ENCODE measurements at places on chromosomes 7 and 10.

- DNase-seq = no peak
Observed at GRCh38 chr10:6984971-6985370, 404.9 kb upstream of the PRKCQ start.

DNA sequence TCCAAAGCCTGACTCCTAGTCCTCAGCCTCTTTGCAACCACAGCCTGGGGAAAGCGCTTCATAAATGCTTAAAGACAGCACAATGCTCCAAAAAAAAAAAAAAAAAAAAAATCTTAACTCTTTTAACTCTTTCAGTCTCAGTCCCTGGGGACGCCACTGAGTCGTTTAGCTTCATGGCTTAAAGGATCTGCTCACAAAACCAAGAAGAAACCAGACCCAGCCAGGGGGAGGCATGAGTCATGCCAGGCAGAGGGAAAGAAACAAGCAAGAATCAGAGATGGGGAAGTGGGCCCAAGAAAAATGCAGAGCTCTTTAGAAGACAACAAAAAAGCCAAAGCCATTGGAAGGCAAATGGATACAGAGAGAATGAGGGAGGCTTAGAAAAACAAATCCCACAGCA lies 32.5 kb upstream of the DOCK1 start:
- DNase-seq = no peak

DNA sequence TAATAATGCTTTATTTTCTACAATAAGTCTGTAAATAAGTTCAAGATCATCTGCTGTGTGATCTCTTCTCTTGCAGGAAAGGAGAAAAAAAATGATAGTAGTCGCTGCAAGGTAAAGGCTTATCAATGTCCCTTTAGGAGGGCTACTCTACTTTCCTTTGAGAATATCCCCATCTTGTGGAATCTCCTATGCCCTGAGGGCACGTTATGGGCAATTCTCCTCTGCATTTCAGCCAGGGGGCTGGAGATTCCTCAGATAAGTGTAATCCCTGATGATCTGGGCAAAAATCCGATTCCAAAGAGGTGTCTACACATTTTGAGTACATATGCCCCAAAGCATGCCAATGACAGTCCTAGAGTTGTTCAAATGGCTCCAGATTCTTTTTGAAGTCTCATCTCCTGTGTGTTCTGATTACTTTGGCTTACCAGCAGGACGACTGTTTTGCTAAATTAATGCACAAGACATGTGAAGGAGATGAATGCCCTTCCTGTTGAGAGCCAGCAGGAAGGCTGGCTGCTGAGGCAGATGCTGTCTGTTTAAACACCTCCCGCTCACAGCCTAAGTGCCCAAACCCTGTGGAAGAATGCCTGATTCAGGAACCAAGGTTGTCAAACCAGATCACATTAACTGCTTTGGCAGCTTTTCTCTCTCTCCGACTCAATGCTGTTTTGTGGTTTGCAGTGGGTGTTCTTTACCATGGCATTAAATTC lies 171.2 kb upstream of the COL1A2 start:
- DNase-seq = no peak

DNA sequence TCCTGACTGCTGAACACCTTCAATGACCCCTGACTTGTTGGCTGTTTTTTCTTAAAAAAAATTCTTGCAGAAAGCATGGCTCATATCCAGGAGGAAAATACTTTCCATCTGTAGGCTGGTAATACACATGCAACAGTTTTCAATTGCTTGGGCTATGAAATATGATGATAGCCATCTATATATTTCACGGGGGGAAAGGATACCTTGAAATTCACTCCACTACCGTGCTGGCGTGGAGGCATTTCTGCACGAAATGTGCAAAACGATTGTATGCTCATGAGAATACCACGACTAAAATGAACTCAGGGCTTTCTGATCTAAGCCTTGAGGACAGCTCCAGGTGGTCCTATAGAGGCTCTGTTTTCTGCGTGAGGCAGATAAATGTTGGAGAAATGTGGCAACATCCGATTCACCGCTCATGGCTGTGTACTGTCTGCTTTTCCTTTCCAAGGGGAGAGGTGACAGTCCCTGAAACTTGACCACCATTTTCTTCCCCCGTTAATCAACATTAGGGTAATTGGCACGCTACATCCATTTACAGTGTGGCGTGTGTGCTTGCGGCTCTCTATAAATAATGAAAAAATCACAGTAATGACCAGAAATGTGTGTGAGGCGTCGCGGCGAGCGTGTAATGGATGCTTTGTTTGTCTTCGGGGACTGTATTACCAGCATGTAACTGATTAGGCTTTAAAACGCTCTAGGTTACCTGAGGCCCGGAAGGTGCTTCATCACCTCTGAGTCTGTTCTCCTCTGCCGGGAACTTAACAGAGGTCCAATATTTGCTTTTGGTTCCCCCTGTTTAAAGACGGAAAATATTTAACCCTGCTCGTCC lies 12.8 kb upstream of the CARD11 start:
- no peak for DNase-seq

- DNase-seq = no peak
Observed at GRCh38 chr10:120598386-120598785, 141.4 kb downstream of the PLPP4 start.

- no peak for DNase-seq
Observed at GRCh38 chr7:21912305-21912704, 33.4 kb downstream of the CDCA7L start.

- no peak for DNase-seq
Observed at GRCh38 chr7:65268782-65269149, 104.9 kb upstream of the ZNF92 start.

DNA sequence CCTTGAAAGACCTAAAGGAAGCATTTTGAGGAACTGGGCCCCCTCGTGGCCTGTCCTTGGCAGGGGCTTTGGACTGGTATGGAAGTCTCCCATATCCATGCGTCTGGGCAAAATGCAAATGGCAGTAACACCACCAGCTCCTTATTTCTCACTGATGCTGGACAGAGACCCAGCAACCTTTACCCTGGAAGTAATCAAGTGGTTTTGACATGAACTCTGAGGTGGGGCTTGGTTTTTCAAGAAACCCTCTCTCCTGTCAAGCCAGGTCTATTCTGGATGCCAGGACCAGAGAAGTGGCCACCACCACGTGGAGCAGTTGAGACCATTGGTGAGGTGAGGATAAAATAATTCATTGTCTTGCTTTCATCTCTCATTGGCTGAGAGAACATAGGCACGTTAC lies 84.4 kb downstream of the OTUD1 start:
- no peak for DNase-seq

DNA sequence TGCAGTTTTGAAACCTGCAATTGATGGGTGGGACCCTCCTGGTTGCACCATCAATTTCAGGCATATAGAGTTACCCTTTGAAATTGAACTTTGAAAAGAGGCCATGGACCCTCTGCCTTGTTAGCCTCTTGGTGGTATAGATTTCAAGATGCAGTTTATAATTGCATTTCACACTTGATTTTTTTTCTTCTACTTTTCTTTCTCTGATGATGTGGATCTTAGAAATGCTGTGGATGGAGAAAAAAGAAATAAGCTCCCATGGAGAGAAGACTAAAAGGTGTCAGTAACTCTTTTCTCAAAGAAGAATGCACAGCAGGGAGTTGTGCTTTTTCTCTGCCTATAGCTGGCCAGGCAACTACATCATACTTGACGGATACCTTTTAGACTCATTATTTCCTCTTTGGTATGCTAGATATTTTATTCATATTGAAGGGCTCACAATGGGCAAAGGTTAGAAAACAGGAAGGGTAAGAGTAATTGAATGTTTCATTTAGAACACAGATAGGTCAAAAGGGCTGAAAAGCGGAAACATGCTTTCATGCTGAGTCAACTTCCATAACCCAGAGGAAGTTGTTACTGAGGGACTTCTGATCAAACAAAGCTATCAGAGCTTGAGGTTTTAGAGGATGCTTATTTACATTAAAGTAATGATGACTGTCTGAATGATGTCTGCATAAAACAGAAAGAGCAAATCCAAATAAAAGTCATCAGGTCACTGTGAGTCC lies 773.2 kb upstream of the LRRN3 start:
- DNase-seq = no peak

DNA sequence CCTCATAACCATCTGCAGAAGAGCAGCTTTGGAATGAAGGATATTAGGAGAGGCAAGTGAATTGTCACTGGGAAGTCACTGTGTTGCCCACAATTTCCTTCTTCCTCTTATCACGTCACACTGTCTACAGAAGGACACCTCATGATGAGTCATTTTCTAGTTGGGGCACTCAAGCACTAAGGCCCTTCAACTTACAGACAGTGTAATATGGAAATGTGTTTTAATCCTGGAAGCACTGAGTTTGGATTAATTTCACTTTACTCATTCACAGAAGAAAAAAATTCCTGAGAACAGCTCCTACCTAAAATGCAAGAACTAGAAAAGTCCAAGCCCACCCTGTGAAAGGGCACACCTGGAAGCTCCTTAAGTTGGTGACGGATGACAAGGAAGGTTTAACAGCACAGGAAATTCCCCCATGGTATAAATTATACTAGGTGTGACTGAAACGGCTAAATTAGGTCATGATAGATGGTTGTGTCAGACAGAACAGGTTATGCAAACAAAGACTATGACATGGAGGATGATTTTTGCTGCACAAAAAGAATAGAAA lies 56.6 kb downstream of the PARD3 start:
- peak; percentile 53 for DNase-seq

- DNase-seq = no peak
Observed at GRCh38 chr10:100229819-100230422, 525 bp upstream of the CHUK start.

DNA sequence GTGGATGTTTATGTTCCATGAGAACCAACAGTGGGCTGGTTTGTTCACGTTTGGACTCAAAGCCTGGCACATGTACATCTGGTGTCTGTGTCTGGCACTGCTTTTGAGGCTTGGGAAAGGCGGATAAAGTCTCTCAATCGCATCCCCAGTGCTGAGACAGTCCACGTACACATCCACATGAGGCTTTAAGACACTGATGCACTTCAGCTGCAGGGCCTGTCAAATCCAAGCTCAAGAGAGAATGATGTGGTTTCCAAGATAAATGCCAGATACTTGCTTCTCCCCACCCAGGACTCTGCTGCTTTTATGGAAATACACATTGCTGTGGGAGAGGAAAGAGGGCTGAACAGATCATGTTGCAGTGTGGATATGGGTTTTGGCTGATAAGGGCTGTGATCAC lies 178.4 kb downstream of the ADARB2 start:
- DNase-seq = no peak

- no peak for DNase-seq
Observed at GRCh38 chr10:104894681-104895080, 253.6 kb downstream of the SORCS3 start.

DNA sequence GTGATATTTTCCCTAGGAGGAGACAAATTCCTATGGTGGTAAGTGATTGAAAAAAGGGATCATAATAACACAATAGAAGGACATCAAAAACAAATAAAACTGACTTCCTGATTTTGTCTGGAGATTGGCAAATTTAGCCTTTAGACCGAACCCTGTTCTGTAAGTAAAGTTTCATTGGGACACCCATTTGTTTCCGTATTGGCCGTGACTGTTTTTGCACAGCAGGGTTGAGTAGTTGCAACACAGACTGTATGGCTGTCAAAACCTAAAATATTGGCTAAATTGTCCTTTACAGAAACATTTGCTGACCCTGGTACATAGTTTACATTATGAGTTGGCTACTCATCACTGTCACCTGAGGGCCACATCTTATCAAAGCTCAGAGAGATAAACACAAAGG lies 168.6 kb downstream of the PRKCQ start:
- DNase-seq = peak; percentile 31

DNA sequence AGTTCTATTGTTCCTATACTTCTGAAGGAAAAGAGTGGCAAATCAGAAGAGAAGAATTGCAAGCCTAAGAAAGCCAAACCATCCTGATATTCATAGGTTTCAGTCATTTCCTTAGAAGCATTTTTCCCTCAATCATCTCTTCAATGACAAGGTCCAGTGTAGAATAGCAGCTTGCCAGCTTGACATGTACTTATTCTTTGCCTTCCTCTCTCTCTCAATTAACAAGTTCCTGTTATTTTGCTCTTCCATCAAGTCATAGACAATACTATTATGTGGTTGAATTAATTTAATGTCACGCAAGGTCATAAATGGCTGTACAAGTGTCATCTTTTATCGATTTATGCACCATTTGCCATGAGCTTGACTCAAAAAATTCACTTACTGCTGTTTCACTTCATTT lies 216.3 kb upstream of the MBL2 start:
- DNase-seq = no peak

DNA sequence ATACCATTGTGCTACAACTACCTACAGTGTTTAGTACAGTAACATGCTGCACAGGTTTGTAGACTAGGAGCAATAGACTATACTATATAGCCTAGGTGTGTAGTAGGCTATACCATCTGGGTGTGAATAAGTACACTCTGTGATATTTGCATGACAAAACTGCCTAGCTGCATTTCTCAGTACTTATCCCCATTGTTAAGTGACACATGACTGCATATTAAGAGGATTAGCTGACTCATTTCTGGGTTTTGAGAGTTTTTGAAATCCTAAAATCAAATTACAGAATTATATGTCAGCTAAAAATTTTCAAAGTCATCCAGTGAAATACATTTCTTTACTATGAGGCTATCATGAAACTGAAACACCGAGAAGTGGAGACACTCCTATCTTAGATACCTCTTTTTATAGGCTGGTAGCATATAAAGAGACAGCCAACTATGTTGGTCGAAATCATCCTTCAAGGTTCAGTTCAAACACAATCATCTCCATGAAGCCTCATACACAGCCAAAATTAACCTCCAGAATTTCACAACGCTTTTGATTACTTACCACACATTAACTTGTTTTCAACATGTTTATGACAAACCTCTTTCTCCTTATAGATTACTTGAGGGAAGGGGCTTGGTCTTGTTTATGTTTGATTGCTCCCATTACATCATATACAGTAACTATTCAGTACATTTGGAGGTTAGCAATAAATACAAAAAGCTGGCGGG lies 89.8 kb upstream of the ANK3 start:
- no peak for DNase-seq

GRCh38 chr7:25855854-25856782 lies 295.9 kb upstream of the NFE2L3 start:
- no peak for DNase-seq

- DNase-seq = no peak
Observed at GRCh38 chr10:35304649-35305048, 31.7 kb upstream of the CCNY start.

GRCh38 chr7:47526466-47526865 lies 55.4 kb downstream of the TNS3 start:
- DNase-seq = no peak

GRCh38 chr7:19060761-19061259 lies 56.6 kb downstream of the TWIST1 start:
- no peak for DNase-seq

- no peak for DNase-seq
Observed at GRCh38 chr7:95493247-95493646, 7.5 kb downstream of the ASB4 start.

- peak; percentile 42 for DNase-seq
Observed at GRCh38 chr7:33040803-33041516, 21.6 kb downstream of the NT5C3A start.

GRCh38 chr7:121966276-121966934 lies 93.4 kb downstream of the PTPRZ1 start:
- DNase-seq = no peak

DNA sequence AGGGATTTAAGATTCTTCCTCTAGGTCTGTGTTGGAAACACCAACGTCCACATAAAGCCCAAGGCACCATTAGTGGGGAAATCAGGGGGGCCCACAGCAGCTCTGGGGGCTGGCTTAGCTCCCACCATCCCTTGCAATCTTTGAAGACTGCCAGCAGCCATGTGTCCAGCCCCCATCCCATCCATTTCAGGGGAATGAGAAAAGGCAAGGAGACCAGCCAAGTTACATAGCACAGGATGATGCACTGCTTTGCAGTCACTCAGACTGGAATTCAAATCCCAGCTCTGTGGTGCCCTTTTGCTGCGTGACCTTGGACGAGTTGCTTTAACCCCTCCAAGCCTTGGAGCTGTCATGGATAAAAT lies 108.9 kb upstream of the ZMIZ1 start:
- DNase-seq = no peak
